ENCODE measurements at places on chromosomes 2 and 18.

DNA sequence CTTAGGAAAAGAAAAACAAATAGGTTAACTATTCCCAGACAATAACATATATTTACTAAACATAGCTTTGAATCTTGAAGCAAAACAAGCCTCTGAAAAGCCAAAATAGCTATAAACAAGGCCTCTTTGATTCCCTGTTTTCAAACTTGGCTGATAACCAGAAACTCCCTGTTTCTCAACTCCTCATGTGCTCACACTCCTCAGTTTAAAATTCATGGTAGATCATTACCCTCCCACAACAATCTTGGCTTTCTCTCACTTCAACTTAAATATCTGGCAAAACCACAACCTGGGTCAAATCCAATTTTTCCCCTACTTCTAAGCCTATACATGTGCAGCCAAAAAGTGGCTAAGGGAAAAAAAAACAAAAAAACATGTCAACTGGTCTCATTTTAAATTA is 15.6 kb downstream of the SUCLG1 start:
- no peak for DNase-seq

DNA sequence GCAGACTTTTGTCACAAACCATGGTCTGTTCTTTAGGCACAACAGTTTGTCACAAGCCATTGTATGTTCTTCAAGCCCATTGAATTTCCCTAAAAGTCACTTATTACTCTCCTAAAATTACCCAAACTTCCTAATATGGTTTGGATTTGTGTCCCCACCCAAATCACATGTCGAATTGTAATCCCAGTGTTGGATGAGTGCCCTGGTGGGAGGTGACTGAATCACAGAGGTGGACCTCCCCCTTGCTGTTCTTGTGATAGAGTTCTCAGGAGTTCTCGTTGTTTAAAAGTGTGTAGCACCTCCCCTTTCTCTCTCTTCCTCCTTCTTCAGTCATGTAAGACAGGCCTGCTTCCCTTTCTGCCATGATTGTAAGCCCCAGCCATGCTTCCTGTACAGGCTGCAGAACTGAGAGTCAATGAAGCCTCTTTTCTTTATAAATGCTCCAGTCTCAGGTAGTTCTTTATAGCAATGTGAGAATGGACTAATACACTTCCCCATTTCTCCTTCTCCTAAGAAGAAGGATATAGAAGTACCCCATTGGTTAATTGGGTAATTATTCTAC is 11.2 kb upstream of the GYPC start:
- DNase-seq = no peak

GRCh38 chr2:127658641-127659407 is 12.9 kb downstream of the GPR17 start:
- peak; percentile 21 for DNase-seq

DNA sequence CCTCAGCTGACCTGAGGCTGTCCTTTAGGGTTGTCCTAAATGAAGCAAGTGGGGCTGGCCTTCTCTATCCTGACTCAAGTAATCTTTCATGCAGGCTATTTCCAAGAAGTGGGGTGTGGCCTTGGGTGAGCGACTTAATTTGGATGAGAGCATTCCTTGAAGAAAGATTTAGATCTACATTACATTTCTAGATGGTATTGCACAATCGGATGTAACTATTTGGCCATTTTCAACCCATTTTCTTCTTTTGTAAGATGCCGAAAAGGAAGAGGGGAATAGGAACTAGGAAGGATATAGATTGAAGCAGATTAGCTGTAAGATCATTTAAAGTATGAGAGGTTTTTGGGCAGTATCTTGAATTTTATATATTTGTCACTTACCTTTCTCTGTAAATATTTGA is 746.3 kb downstream of the MBD2 start:
- no peak for DNase-seq

- no peak for DNase-seq
Observed at GRCh38 chr2:26885651-26886329, 37.9 kb downstream of the DPYSL5 start.

DNA sequence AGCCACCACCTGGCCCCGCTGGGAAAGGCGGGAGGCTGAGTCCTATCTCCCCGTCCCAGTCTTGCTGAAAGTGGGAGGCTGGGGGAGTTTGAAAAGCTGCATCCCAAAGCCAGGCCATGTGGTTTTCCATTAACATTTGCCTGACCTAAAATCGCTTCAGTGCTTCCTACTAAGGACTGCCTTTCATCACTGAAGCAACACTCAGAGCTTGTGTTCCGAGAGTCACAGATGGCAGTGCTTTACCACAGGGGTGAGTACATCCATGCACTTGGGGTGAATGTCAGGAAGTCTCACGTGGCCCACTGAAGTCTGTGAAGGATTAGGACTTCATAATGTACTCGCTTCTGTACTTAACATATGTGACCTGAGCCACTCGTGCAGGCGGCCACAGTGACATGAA is 43.3 kb downstream of the PXDN start:
- no peak for DNase-seq

DNA sequence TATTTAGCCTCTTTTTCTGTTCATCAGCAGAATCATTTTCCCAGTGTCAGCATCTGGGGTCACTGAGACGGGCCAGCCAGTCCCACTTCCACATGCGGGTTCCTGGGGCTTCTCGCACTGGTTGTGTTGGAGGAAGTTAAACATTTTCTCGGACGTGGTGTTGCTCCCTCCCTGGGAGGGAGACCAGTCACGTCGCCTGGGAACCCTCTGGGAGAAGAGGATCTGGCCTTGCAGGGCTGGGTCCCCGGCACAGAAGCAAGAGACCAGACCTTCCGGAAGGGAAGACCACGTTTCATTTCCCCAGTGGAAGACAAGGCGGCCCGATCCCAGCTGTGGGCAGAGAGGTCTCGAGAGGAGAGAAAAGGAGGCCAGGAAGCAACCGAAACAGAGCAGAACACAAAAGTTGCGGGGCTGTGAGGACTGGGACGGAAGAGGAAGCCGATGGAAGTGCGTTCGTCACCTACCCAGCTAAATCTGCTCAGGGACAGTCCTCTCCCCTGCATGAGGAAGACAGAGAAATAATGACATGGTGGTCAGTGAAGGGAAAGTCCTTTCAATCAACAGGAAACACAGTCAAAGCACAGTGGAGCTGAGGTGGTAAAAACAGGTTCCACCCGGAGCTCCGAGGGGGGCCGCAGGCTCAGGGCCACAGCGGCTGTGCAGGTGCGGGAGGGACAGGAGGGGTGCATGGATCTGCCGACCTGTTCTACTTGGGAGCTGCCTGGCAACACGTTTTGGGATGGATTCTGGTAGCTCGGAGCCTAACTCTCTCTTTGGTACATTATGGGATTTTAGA is 144.4 kb downstream of the MBP start:
- no peak for DNase-seq

DNA sequence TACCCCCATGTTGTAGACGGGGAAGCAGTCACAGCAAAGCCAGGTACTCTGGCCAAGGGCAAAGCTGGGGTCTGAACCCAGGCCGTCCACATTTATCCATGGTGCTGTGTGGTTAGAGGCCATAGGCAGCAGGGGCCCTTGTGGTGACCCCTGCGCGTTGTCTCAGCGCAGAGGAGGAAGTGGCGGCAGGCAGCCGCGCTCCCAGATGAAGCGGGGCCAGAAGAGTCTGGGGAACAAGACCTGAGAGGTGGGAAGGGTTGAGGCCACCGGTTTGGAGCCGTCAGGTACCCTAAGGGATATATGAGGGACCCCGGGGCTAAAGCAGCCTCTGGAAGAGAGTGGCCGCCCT is 770 bp downstream of the ZNF396 start:
- DNase-seq = peak; percentile 56

DNA sequence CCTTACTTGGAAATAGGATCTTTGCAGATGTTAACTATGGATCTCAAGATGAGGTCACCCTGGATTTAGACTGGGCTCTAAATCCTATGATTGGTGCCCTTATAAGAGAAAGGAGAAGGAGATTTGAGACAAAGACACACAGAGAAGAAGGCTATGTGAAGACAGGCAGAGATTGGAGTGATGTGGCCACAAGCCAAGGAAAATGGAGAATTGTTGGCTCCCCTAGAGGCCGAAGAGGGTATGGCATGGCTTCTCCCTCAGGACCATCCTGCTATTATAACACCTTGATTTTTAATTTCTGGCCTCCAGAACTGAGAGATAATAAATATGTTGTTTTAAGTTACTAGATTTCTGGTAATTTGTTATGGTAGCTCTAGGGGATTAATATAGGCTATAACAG is 7.6 kb downstream of the CYBRD1 start:
- DNase-seq = no peak

- no peak for DNase-seq
Observed at GRCh38 chr18:56563568-56563967, 74.8 kb downstream of the TXNL1 start.

GRCh38 chr2:25310965-25311864 is 30.5 kb downstream of the DNMT3A start:
- DNase-seq = no peak

- DNase-seq = no peak
Observed at GRCh38 chr2:105943977-105944376, 199.3 kb downstream of the NCK2 start.

DNA sequence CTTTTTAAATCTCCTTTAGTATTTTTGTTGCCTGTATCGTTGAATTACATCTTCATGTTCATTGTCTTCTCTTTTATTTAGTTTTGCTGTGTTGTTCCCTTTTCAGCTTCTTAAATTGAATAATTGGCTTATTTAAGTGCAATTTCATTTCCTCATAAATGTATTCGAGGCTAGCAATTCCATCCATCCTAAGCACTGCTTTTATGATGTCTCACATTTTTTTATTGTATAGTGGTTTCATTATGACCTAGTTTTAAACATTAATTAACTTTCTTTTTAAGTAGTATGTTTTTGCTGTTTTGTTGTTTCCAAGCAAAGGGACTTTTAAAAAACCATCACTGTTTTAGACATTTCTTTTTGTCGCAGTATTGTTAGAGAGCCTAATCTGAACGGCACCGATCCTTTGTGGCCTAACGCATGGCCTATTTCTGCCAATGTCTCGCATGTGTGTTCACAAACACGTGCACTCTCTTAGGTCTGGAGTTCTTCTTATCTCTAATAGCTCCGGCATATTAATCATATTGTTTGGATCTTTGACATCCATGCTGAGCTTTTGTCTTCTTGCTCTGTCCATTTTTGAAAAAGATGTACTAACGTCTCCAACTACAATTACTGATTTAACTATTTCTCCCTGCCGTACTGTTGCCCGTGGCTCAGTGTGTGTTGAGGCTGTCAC is 59.6 kb upstream of the ZNF516 start:
- DNase-seq = no peak

DNA sequence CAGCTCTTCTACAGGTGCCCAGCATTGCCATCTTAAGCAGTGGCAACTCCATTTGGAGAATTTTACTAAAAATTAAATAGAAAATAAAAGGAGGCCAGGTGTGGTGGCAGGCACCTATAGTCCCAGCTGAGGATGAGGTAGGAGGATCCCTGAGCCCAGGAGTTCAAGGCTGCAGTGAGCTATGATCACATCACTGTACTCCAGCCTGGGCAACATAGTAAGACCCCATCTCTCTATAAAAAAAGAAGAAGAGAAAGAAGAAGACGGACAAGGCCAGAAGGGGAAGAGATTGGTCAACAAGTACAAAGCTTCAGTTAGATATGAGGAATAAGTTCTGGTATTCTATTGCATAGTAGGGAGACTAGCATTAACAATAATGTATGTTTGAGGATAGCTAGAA is 21.7 kb upstream of the HNRNPA3 start:
- no peak for DNase-seq

DNA sequence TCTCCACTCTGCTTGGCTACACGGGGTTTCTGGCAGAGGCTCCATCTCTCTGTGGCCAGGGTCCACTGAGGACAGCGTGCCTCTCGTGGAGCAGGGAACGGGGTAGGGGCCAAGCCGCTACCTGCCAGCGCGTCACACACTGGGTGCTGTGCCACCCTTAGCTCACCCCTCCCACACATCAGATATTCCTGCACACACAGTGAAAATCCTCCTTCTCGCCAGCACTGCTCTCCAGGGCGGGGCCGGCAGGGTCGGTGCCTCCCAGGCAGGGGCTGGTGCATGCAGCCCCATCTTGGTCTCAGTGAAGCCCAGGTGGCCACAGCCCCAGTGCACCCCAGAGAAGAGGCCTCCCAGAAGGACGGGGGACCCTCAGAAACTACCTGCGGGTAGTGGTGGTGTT is 124.6 kb downstream of the MBP start:
- DNase-seq = no peak

DNA sequence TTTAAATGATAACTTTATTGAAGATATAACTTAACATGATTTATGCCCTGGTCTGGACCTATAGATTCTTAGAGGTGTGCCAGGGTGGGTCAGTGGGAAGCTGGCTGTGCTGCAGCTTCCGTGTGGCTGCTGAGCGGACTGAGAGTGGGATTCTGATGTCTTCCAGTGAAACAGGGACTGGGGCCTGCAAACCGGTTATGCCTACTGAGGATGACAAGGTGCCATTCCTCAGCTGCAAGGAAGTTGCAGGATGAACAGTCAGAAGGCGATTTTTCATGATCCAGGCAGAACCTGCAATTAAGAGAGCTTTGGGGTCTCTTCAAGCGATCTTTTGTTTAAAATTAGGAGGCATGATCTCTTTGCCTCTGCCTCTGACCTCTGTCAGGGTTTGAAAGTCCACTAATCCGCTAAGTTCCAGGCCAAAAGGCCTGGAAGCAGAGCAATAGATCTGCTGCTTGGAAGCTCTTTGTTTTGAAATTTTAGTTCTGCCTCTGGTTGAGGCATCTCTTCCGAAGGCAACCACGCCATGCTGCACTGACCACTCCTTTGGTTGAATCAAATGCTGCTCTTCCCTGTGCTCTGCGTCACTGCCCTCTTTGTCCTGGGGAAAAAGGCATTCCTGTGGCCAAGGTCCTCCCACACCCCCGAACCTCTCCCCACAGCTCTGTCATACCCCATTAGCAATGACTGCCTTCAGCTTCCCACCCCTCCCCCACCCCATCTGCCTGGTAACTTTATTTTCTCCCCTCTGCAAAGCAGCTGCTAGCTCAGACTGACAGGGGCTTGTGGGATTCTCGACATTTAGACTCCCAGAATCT is 2.0 kb downstream of the TMEM169 start:
- no peak for DNase-seq
